Erythroblast (primary cell): ENCODE measurements at places on chromosomes 12 and 14.

- peak; percentile 79 for DNase-seq
Observed at GRCh38 chr12:50055831-50056638, 1.4 kb upstream of the ASIC1 start.

DNA sequence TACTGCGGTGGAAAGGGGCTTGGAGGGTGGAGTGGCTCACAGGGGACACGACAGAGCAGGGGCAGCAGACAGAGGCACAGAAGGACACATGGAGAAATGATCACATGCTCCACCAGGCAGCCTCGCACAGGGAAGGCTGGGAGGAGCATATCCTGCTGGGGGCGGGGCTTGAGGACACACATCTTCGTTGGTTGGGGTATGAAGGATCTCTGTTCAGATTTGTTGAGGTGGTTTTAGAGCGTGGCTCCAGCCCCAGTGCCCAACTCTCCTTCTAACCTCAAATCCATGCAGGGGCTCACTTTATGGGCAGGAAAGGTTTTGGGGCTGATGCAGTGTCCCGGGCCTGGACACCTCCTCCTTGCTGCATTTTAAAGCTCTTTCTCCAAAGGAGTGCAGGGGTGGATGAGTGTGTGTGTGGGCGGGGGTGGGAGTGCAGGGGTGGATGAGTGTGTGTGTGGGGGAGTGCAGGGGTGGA lies 733 bp upstream of the P3H3 start:
- no peak for DNase-seq

DNA sequence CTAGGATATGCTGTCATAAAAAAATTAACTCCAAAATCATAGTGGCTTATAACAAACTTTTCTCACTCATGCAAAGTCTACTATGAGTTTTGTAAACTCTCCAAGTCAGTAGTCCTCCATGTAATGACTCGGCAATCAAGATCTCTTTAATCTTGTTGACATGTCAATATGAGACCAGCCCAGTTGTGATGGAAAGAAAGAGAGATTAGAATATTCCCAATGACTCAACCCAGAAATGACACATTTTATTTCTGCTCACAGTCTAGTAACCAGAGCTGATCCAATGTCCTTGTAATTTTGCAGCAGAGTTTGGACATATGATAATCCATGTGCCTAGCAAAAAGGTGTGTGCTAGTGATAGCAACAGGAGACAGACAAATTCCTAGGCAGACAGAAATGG lies 112.6 kb upstream of the CNTN1 start:
- no peak for DNase-seq

DNA sequence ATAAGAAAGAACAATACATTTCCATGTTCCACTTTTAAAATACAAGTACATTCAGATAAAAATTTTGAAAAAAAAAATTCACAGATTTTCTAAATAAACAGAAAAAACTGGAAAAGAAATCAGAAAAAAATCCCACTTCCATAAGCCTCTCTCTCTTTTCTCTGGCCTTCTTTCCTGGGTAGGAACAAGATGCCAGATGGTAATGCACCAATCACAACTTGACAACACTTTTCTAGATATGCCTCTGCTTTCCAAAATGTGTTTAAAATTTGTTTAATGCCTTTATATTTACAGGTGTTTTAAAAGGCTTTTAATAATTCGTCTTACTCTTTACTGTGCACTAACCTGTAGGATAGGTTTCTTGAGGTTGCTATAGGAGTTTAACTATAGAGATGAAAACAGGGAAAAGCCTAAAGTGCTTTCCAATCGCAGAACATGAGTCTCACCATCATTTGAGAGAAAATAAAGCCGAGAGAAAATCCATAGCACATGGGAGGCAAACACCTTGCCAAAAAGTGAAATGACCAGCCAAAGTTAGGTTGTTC lies 74.2 kb downstream of the TMTC1 start:
- DNase-seq, result no peak

GRCh38 chr12:5318874-5319273 lies 113.0 kb upstream of the NTF3 start:
- DNase-seq, result no peak

DNA sequence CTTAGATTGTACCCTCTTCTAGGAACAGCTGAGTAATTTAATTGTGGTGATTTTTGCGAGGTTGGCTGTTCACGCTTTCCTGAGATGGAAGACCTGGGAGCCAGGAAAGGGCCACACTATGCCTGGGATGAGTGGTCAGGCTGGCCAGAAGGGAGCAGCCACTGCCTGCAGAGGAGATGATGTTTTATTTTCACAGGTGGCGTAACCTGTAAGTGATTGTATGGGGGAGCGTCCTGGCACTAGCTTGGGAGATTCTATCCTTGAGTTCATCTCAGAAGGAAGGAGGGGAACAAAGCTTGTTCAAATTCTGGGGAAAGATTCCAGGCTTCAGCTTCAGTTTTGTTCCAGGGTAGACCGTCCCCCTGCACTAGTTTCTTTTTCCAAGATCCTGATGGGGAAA lies 1.2 kb downstream of the RPH3A start:
- no peak for DNase-seq

DNA sequence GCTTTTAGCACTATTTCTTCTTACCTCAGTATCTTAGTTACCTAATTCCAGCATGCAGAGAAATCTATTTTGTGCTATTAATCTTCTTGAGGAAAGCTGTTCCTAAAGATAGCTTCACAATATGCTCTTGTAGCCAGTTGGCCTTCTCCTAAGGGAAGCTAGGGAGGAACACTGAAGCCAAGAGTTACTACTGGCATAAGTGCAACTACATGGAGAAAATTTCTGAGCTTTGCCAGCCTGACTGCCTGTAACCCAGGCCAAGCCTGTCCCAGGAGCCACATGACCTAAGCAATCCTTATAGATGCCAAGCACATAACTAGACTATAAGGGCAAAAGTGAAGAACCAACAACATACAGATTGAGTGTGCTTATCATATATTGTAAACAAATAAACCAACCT lies 890.2 kb downstream of the FLRT2 start:
- DNase-seq, result no peak

DNA sequence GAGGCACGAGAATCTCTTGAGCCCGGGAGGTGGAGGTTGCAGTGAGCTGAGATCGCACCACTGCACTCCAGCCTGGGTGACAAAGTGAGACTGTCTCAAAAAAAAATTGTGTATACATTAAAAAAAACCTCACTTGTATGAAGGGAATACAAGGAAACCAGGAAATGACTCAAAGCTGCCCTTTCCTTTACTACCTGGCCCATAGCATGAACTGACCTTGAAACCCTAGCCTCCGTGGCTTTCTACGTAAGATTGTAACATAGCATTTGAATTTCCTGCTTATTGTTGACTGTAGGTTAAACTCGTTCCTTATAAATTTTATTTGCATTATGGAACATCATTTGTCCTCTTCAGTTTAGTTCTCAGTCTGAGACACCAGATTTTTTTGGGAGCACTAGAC lies 9.1 kb upstream of the DDX47 start:
- no peak for DNase-seq

DNA sequence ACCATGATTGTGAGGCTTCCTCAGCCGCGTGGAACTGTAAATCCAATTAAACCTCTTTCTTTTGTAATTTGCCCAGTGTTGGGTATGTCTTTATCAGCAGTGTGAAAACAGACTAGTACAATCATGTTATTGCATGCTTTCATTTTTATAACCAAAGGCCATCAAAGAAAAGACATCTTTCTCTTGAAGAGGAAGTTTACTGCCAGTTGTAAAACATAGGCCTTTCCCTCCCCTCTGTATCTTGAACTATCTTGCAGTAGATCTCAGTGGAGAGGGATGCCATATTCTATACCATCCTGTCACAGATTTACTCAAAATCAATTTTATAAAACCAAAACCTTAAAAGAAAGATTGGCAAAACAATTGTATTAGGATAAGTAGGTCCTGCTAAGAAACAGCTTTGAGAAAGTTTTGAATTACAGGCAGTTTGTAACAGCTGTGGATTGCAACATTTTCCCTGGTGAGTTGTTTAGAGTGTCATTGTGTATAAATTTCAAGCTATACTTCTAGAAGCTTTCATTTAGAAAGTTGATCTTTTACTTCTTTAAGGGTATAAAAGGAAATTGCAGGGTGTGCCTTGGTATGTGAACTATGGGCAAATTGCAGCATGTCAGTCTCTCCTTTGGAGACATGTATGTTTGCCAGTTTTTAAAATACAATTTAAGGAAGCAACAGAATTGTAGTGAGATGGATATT lies 128.0 kb downstream of the ATP23 start:
- no peak for DNase-seq

- DNase-seq, result no peak
Observed at GRCh38 chr12:68455691-68456345, 123.7 kb upstream of the MDM1 start.

DNA sequence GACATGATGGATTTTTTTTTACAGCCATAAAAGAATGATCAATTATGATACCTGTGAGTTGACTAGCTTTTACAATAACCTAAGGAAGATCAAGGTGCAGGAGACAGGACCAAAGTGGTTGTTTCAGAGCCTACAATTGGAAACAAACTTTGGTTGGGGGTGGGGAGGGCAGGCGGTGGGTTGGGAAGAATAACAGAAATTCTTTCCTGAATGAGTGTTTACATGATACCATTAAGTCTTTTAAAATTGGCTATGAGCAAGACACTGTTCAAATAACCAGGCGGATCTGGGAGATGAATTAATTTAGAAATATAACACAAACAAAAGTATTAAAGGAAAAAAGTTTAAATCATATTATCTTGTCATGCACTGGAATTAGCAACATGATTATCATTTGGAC lies 7.2 kb downstream of the NFYB start:
- no peak for DNase-seq

DNA sequence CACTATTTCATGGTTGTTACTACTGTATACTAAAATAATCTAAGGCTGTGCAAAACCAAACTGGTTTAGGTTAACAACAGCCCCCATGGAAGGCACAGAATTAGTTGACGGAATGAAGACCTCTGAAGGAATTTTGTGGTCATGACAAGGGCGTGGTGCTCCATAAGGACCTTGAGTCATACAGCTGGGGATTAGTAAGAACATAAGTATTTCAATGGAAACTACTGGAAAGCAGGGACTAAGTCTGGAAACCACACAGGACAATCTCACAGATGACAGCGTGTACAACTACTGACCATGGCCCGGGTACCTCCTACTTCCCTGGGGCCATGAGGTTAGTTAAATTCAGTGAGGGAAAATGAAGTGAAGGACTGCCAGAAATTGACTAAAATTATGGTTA lies 98.5 kb upstream of the PLEKHA5 start:
- no peak for DNase-seq

GRCh38 chr12:13067322-13067721 lies 23.1 kb downstream of the FAM234B start:
- no peak for DNase-seq

GRCh38 chr12:55847033-55847432 lies 4.3 kb upstream of the MMP19 start:
- DNase-seq, result no peak

- DNase-seq, result no peak
Observed at GRCh38 chr12:105977236-105977635, 161.5 kb downstream of the NUAK1 start.

DNA sequence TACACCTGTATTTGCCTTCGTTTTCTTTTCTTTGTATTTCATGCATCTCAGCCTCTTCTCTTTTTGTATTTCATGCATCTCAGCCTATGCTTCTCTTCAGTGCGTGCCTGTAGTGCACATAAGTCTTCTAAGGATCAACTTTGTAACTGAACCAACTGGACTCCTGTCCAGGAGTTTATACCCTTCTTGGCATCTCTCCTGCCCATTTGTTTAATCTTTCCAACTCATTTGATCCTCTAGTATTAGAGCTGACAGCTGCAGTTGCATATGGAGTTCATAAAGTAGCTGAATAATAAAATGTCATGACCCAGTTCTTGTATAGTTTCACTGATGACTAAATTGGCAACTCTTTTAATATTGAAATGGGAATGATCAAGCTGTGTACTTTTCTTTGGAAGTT lies 89.7 kb downstream of the FGD4 start:
- no peak for DNase-seq

DNA sequence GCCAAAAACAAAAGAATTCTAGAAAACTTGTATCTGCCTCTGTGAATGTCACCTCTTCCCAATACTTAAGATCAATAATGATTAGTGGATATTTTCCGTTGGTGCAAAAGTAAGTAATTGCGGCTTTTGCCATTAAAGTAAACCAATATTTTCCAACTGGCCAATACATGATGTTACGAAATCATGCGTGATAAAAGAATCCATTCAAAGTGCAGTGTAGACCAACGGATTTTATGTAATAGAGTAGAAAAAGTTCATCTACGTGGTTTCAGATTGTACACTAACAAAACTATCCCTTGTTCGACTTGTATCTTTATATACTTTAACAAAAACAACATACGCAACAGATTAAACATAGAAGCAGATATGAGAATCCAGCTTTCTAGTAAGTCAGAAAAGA lies 626 bp upstream of the ZNF268 start:
- no peak for DNase-seq

- no peak for DNase-seq
Observed at GRCh38 chr12:78210506-78210860, 379.8 kb downstream of the NAV3 start.

- no peak for DNase-seq
Observed at GRCh38 chr12:111056618-111057521, 136.5 kb upstream of the MYL2 start.

GRCh38 chr12:90922145-90922627 lies 32.8 kb downstream of the CCER1 start:
- no peak for DNase-seq

- no peak for DNase-seq
Observed at GRCh38 chr12:83979785-83980184, 932.8 kb downstream of the SLC6A15 start.

DNA sequence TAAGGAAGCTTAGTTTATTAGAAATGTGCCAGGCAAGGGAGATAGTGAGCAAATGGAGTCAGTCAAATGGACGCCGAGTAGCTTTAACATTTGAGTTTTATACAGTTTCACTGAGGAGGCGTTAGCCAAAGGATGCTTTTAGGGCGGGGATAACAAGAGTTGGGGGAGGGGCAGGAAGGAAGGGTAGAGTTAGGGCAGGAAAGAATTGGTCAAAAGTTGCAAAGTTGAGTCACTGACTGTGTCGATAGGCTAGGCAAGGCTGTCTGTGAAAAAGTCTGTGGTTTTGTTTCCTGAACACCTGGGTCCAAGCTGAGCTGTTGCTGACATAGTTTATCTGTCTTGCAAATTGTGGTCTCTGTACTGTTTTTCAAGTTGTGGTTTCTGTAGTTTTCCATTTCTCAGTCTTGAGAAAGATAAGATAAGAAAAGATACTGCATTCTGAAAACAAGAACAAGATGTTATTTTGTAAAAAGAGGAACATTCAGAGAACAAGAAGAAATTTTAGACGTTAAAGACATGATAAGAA lies 62.6 kb upstream of the RESF1 start:
- DNase-seq, result peak; percentile 57
